ENCODE measurements at places on chromosomes 12 and 14. TPM values are rescaled to one million over a fixed set of nuclear protein-coding genes. Genes with fewer than 3 reads are reported as not detected.

- no peak overlapping the region for H3K27ac ChIP-seq
- H3K4me3 ChIP-seq, result no peak overlapping the region
- no peaks in the 10 kb centered on the region for H3K27me3 ChIP-seq
Measured at GRCh38 chr12:122917507-122918121, 21.7 kb upstream of the VPS37B start.

DNA sequence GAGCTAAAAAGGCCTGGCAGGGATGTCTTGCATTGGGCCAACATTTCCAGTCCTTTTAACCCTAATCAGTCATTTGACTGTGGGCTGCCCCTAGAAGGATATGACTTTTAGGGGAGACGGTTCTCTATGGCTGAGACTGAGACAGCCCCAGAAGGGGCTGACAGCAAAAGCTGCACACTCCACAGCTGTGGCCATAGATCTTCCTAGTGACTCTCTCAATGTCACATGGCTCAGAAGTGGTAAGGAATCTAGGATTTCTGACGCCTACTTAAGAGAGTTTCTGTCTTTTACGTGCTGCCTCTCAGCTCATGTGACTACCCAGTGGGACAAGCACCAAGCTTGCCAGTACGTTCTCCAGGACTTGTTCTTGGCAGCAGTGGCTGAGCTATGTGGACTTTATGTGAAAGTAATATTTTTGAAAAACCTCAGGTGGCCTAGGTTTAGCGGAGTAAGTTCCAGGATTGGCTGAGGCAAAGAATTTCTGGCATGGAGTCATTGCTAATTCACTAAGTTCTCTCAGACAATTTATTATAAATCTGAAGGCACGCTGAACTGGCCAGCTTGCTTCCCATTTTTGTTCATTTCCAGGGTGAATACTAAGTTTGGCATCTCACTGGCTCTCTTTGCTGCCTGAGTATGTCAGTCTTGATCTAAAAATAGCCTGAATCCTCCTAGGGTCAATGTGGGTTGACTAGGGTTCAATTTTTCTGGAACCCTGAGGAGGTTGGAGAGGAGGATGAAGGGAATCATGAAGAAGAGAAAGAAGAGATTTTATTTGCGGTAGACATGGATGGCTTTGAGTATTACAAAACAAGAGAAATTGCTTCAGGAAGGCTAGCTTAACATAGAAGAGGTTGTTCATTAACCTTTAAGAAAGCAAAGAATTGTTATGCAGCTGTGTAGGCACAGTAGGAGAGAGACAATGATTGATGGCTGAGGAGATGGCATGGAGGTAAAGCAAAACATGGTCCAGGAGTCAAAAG is 271.8 kb downstream of the AEBP2 start:
- no peak for DNase-seq
- no peaks in the 10 kb centered on the region for H3K36me3 ChIP-seq
- H3K4me1 ChIP-seq, result peaks cover 20% of the 10 kb centered on the region
- no peak overlapping the region for H3K4me3 ChIP-seq
- H3K27me3 ChIP-seq, result no peaks in the 10 kb centered on the region
- H3K27ac ChIP-seq, result peak overlapping the region; percentile 88

- no peak for DNase-seq
- no peaks in the 10 kb centered on the region for H3K27me3 ChIP-seq
- no peaks in the 10 kb centered on the region for H3K4me1 ChIP-seq
- H3K4me3 ChIP-seq, result no peak overlapping the region
Measured at GRCh38 chr12:48686615-48687334, 4.7 kb upstream of the KANSL2 start.

- peak overlapping the region; percentile 90 for H3K27ac ChIP-seq
- DNase-seq, result peak; percentile 81
- peaks cover 6% of the 10 kb centered on the region for H3K36me3 ChIP-seq
- H3K4me3 ChIP-seq, result peak overlapping the region; percentile 89
- H3K27me3 ChIP-seq, result no peaks in the 10 kb centered on the region
Measured at GRCh38 chr14:104865631-104866441, 768 bp downstream of the CEP170B start.

DNA sequence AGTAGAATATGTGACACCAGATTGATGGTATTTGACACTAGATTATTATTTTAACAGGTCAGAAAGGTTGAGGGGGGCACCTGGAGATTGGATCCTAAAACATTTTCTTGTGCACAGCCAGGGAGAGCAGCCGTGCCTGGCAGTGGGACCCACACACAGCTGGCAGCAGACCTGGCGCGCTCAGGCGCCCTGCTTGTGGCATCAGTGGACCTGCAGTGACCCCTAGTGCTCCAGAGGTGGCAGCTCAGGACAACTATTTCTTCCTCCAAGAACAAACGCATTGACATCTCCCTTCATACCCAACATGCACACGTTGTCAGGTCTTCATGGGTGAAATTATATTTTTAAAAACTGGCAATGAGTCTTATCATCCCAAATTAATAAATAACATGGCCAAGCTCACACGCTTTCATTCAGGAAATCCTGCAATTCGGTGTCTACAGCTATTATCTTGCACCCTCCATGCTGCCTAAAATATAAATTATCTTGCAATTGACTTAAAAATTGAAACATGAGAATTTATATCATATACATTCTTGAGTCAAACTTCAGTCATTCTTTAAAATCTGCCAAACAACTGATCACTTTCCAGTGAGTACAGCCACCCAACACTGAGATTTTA is 7.7 kb upstream of the TMEM132D start:
- peaks cover 4% of the 10 kb centered on the region for H3K4me1 ChIP-seq
- no peaks in the 10 kb centered on the region for H3K27me3 ChIP-seq
- no peaks in the 10 kb centered on the region for H3K36me3 ChIP-seq
- H3K27ac ChIP-seq, result no peak overlapping the region

DNA sequence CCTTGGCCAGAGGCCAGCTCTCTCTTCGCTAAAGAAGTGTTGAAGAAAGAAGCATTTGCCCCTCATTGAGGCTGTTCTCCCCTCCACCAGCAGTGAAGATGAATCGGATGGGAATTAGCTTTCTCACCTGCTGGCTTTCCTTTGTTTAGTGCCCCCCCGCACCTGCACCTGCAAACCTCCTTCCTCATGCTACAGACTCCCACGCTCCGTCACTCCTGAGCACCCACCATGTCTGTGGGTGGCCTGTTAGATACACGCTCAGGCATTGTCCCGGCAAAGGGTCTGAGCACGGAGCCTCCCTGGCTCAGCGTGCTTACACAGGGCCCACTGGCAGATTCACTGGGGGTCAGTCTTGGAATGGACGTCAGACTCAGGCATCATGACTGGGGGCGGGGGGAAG is 121.6 kb downstream of the GLT1D1 start:
- H3K27me3 ChIP-seq, result no peaks in the 10 kb centered on the region
- no peak overlapping the region for H3K4me3 ChIP-seq
- H3K36me3 ChIP-seq, result no peaks in the 10 kb centered on the region
- H3K4me1 ChIP-seq, result no peaks in the 10 kb centered on the region
- DNase-seq, result no peak

- no peaks in the 10 kb centered on the region for H3K27me3 ChIP-seq
- H3K36me3 ChIP-seq, result no peaks in the 10 kb centered on the region
- H3K4me3 ChIP-seq, result no peak overlapping the region
Measured at GRCh38 chr14:99004112-99004511, 267.9 kb downstream of the BCL11B start.

DNA sequence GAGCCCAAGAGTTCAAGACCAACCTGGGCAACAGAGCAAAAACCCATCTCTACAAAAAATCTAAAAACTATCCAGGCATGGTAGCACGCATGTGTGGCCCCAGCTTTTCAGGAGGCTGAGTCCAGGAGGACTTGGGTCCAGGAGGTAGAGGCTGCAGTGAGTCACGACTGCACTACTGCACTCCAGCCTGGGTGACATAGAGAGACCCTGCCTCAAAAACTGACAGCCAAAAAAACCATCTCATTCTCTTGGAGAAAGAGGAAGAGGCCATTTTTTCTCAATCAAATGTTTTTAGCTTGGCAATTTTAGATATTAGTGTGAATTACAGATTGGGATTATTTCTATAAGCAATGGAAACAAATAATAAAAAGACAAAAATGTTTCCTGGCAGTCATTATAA is 38.2 kb downstream of the ZFC3H1 start:
- H3K4me3 ChIP-seq, result no peak overlapping the region
- no peak for DNase-seq
- no peaks in the 10 kb centered on the region for H3K27me3 ChIP-seq
- H3K4me1 ChIP-seq, result peaks cover 10% of the 10 kb centered on the region
- no peak overlapping the region for H3K27ac ChIP-seq
- H3K36me3 ChIP-seq, result peaks cover 93% of the 10 kb centered on the region

- H3K27me3 ChIP-seq, result no peaks in the 10 kb centered on the region
- no peak overlapping the region for H3K4me3 ChIP-seq
Measured at GRCh38 chr14:92954933-92955332, 32.0 kb downstream of the CHGA start.

DNA sequence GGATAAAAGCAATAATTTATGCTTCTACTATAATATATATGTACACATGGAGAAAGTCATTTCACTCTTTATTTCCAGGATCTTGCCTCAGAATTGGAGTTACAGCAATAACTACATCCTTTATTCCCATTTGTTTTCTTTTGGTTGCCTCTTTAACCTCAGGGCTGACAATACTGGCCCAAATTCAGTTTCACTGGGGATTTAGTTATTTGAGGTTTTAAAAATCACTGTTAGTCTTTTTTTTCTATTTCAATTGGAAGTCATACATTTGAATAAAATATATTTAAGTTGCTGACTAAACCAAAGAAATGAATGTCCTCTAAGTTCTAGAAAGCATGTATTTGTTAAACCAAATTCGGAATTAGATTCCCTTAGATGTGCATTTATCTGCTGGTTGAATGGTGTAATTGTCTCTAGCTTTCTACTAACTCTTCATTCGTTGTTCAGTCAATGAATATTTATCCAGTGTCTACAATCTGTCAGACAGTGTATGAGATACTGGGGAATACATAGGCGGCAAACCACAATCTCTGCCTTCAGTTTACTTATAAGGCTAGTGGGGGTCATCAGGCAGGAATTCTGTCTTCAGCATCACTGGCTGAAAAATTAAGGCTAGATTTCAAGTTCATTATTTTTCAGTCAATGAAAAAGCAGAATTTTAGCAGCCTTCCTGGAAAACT is 190.8 kb upstream of the ARHGAP5 start:
- no peaks in the 10 kb centered on the region for H3K27me3 ChIP-seq
- H3K27ac ChIP-seq, result no peak overlapping the region
- H3K4me3 ChIP-seq, result no peak overlapping the region
- DNase-seq, result no peak
- peaks cover 12% of the 10 kb centered on the region for H3K4me1 ChIP-seq
- H3K36me3 ChIP-seq, result no peaks in the 10 kb centered on the region

DNA sequence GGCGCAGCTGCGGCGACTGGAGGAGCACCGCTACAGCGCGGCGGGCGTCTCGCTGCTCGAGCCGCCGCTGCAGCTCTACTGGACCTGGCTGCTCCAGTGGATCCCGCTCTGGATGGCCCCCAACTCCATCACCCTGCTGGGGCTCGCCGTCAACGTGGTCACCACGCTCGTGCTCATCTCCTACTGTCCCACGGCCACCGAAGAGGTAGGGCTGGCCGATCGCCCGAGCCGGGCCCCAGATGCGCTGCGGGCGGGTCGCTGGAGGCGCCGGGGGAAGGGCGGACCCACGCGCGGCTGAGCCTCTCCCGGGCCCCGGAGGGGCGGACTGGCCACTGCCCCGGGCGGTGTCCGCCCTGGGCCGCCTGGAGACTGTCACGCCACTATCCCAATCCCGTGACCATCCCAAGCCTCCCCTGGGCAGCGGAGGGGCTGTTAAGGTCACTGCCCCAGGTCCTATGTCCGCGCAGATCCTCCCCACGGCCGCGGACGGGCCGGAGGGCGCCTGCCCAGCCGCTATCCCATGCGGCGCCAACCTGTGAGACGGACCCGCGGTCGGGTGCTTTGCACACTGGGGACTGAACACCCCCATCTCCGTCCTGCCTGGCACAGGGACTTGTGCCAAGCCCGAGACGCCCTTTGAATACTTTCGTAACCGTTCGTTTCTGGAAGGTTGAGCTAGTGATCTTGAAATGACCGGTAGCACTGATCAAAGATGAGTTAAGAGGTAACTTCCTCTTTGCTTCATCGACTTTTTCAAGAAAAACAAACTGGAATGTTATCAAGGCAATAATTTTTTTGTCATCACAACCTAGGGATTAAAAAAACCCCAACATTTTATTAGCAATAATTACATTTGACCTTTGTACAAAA is 725 bp downstream of the CHPT1 start:
- peak overlapping the region; percentile 91 for H3K4me3 ChIP-seq
- H3K36me3 ChIP-seq, result peaks cover 6% of the 10 kb centered on the region
- H3K27ac ChIP-seq, result peak overlapping the region; percentile 78
- peaks cover 44% of the 10 kb centered on the region for H3K4me1 ChIP-seq

DNA sequence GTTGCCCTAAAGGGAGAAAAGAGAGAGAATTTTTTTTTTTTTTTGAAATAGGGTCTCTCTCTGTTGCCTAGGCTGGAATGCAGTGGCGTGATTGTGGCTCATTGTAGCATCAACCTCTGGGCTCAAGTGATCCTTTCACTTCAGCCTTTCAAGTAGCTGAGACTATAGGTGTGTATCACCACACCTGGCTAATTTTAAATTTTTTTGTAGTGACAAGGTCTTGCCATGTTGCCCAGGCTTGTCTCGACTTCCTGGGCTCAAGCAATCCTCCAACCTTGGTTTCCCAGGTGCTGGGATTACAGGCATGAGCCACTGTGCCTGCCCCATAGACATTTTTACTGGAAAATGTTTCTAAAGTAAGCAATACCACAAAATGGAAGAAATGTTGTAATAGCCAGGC is 36.8 kb downstream of the YARS2 start:
- H3K27me3 ChIP-seq, result no peaks in the 10 kb centered on the region
- peak; percentile 64 for DNase-seq

DNA sequence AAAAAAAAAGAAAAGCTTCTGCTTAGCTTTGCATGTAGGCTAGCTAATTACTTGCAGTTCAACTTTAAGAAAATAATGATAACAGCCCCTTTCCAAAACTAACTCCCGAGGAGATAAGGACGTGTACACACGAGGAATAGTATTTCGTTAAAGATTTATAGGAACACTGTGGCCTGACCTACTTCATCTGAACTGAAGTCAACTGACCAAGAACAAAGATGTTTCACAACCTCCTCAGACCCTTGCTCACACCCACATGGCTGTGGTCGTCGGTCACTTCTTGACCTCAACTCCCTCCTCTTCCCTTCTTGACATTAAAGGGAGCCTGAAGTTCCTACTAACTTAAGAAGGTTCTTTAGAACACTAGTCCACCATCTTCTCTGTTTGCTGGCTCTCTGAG is 25.3 kb upstream of the FAM181A start:
- H3K36me3 ChIP-seq, result no peaks in the 10 kb centered on the region
- no peak overlapping the region for H3K4me3 ChIP-seq
- H3K27me3 ChIP-seq, result peaks cover 42% of the 10 kb centered on the region
- H3K4me1 ChIP-seq, result no peaks in the 10 kb centered on the region
- no peak for DNase-seq

GRCh38 chr14:104098272-104099095 is 13.0 kb downstream of the ASPG start:
- DNase-seq, result no peak
- H3K4me3 ChIP-seq, result no peak overlapping the region
- no peak overlapping the region for H3K27ac ChIP-seq
- H3K4me1 ChIP-seq, result peaks cover 8% of the 10 kb centered on the region
- no peaks in the 10 kb centered on the region for H3K27me3 ChIP-seq

GRCh38 chr12:3363608-3364007 is 127.4 kb upstream of the PRMT8 start:
- H3K27me3 ChIP-seq, result no peaks in the 10 kb centered on the region
- no peaks in the 10 kb centered on the region for H3K36me3 ChIP-seq
- no peak overlapping the region for H3K4me3 ChIP-seq

- H3K27ac ChIP-seq, result no peak overlapping the region
- no peaks in the 10 kb centered on the region for H3K27me3 ChIP-seq
- no peak for DNase-seq
- no peak overlapping the region for H3K4me3 ChIP-seq
Measured at GRCh38 chr14:32006263-32007110, 70.6 kb upstream of the ARHGAP5 start.

The FITM1 gene
- total RNA-seq, result not detected

The SDR9C7 gene
- total RNA-seq, result not detected

The ESRRB gene
- total RNA-seq, result 0.22 TPM

The SERPINA1 gene
- 38.1 TPM for total RNA-seq

The HSP90AA1 gene
- total RNA-seq, result 277 TPM

The BDKRB1 gene
- 0.51 TPM for total RNA-seq

The FAM186B gene
- total RNA-seq, result 0.30 TPM

The CLEC4C gene
- not detected for total RNA-seq
